ENCODE measurements at places on chromosomes 2 and 18.

DNA sequence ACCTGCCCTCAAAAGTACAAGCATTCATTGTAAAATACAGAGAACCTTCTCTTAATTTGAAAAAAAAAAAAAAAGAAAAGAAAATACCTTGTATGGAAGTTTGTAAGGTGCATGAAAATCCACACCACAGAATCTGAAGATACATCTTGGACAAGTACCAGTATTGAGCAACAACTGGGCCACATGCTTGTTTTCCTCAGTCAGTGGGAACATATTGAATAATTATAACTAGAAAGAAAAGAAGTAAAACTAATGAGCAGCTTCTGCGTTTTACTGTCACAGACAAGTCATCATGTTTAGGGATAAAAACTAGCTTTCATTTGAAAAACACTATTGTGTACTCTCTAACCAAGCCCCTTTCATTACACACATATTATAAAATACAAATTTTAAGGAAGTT is 5.8 kb upstream of the PEX13 start:
- H3K27me3 ChIP-seq = no peaks in the 10 kb centered on the region
- peaks cover 37% of the 10 kb centered on the region for H3K4me1 ChIP-seq

DNA sequence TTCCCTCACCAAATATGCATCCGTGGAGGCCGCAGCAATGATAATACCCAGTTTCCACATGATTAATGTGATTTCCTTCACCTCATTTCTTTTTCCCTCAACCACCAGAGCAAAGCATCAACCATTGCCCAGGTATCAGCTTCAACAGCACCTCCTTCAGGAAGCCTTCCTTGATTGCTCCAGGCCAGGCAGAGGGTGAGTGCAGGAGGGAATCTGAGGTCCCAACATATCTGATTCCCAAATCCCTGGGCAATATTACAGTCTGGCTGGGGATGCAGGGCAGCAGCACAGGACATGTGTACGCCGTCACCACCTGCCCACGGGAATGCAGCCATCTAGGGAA is 142.4 kb upstream of the MYCN start:
- no peak overlapping the region for H3K4me3 ChIP-seq
- no peak overlapping the region for H3K27ac ChIP-seq
- DNase-seq = no peak
- H3K36me3 ChIP-seq = no peaks in the 10 kb centered on the region

DNA sequence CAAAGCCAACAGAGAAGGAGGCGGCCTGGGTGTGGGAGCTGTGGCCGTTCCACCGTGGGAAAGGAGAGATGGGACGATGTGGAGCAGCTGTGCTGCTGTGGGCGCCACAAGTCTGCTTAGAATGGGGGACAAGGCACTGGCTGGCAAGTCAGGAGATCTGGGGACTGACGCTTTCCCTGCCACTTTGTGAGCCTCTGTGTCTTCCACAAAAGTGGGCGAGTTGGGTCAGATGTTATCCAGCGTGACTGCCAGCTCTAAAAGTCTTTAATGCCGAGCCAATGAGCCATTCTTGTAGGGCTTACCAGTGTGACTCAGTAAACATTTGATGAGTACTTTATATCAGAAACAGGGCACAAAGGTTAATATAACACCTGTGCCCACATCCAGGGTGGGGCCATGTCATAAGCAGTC is 113.6 kb upstream of the MGAT5 start:
- no peak overlapping the region for H3K27ac ChIP-seq
- peaks cover 79% of the 10 kb centered on the region for H3K4me1 ChIP-seq
- peaks cover 11% of the 10 kb centered on the region for H3K36me3 ChIP-seq
- no peak overlapping the region for H3K4me3 ChIP-seq

GRCh38 chr18:28108814-28109213 is 68.1 kb downstream of the CDH2 start:
- H3K4me1 ChIP-seq = no peaks in the 10 kb centered on the region
- no peaks in the 10 kb centered on the region for H3K36me3 ChIP-seq
- no peak overlapping the region for H3K4me3 ChIP-seq
- H3K27me3 ChIP-seq = no peaks in the 10 kb centered on the region
- H3K27ac ChIP-seq = no peak overlapping the region

DNA sequence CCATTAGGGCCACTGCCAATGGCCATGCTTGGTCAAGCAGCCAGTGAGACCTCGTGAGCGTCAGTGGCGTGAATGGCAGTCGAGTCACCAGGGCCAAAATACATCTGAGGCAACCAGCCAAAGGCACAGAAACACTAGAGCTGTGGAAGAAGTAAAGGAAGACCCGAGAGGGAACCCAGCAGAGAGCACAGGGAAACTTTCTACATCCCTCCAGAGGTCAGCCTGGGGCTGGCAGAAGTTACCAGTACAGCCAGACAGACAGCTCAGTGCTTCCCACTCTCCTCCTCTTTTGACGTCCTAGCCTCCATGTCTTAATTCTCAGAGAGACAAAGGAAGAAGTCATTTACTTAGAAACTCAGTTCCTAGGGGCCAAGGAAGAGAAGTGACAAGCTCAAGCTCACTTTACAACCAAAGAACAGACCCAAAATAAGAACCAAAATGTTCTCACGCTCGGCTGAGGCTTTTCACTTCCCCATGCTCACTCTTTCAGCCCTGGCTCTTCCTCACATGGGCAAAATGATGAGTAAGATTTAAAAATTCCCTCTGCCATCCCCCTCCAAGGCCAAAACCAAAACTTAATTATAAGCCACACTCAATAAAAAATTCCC is 8.7 kb downstream of the CYRIA start:
- peaks cover 2% of the 10 kb centered on the region for H3K27me3 ChIP-seq
- H3K27ac ChIP-seq = no peak overlapping the region
- peaks cover 43% of the 10 kb centered on the region for H3K4me1 ChIP-seq
- H3K4me3 ChIP-seq = peak overlapping the region; percentile 25

DNA sequence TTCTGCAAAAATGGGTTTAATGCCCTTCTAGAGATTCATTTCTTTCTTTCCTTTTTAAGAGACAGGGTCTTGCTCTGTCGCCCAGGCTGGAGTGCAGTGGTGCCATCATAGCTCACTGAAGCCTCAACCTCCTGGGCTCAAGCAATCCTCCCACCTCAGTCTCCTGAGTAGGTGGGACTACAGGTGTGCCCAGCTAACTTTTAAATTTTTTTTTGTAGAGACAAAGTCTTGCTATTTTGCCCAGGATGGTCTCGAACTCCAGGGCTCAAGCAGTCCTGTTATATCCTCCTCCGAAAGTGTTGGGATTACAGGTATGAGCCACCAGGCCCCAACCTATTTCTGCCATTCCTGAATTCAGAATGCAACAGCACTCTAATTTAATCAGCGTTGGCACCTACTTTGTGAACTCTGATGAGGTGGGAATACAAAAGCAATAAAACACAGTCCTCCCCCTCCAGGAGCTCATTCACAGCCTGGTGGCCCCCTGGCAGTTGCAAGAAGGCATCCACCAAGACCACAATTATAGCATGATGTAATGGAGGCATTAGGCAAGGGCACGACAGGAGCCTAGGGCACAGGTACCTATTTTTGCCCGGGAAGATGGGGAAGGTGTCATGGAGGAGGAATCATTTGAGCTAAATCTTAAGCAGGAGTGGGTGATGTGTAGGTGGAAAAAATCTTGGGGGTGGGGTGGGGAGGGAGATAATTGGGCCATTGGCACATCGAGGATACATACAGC is 5.1 kb downstream of the RHOB start:
- H3K27me3 ChIP-seq = peaks cover 24% of the 10 kb centered on the region
- peaks cover 27% of the 10 kb centered on the region for H3K4me1 ChIP-seq
- no peak overlapping the region for H3K4me3 ChIP-seq
- no peak overlapping the region for H3K27ac ChIP-seq
- no peak for DNase-seq

GRCh38 chr2:176234156-176234555 is 35.1 kb upstream of the MTX2 start:
- H3K27ac ChIP-seq = no peak overlapping the region
- H3K36me3 ChIP-seq = no peaks in the 10 kb centered on the region
- no peak for DNase-seq
- H3K4me1 ChIP-seq = no peaks in the 10 kb centered on the region
- peaks cover 32% of the 10 kb centered on the region for H3K27me3 ChIP-seq

DNA sequence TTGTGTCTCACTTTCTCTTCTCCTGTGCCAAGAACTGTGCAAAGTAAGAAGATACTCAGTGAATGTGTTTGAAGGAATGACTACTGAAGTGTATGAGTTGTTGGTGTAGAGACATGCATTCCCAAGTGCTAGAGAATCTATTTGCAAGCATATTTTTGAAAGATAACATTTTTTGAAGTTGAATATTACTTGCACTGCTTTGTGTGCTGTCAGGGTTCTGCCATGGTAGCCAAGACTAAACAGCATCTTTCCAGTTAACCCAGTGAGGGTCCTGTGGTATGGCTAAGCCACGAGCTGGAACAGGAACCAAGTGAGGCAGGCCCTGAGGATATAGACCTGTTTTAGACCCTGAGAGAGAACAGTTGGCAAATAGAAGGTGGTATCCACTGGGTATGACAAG is 35.2 kb upstream of the EFEMP1 start:
- no peaks in the 10 kb centered on the region for H3K36me3 ChIP-seq
- H3K27me3 ChIP-seq = peaks cover under 1% of the 10 kb centered on the region
- no peak for DNase-seq

GRCh38 chr18:65704046-65704445 is 46.8 kb upstream of the CDH7 start:
- no peak overlapping the region for H3K27ac ChIP-seq
- no peaks in the 10 kb centered on the region for H3K36me3 ChIP-seq
- no peak overlapping the region for H3K4me3 ChIP-seq
- no peak for DNase-seq

- H3K27ac ChIP-seq = no peak overlapping the region
- no peak overlapping the region for H3K4me3 ChIP-seq
- peaks cover 8% of the 10 kb centered on the region for H3K4me1 ChIP-seq
- H3K36me3 ChIP-seq = peaks cover 40% of the 10 kb centered on the region
- no peaks in the 10 kb centered on the region for H3K27me3 ChIP-seq
- no peak for DNase-seq
Measured at GRCh38 chr2:65019675-65020195, 30.5 kb downstream of the SLC1A4 start.

GRCh38 chr2:100380681-100381080 is 36.8 kb downstream of the CHST10 start:
- DNase-seq = no peak
- H3K36me3 ChIP-seq = no peaks in the 10 kb centered on the region
- peaks cover 5% of the 10 kb centered on the region for H3K4me1 ChIP-seq
- H3K27me3 ChIP-seq = no peaks in the 10 kb centered on the region

DNA sequence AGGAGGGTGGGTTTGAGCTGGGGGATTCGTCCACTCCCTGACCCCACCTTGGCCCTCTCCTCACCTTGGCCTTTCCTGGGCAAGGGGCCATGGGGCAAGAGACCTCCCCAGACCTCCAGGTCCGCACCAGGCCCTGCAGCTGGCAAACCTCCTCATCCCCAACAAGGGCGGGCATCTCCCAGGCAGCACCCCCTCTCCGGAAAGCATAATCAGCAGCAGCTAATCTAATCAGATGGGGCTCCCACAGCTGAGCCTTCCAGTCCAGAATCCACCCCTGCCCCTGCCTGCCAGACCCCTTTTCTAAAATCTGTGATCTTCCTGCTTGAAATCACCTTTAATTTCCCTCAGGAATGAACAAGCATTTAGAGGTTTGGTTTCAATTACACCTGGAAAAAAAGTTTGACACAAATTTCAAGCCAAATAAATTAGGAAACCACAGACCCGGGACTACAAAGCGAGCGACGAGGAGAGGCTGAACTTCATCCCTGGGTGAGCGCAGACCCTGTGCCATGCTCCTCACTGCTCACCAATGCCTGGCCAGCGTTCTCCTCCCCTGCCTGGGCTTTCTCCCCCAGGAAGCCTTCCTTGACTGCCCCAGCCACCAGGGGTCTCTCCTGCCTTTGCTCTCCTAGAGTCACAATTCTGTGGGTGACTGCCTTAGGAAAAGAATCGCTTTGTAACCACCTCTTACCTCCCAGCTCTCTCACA is 143.0 kb upstream of the MYCN start:
- H3K27ac ChIP-seq = no peak overlapping the region
- no peak overlapping the region for H3K4me3 ChIP-seq
- H3K36me3 ChIP-seq = no peaks in the 10 kb centered on the region
- peaks cover 2% of the 10 kb centered on the region for H3K27me3 ChIP-seq
- DNase-seq = no peak

DNA sequence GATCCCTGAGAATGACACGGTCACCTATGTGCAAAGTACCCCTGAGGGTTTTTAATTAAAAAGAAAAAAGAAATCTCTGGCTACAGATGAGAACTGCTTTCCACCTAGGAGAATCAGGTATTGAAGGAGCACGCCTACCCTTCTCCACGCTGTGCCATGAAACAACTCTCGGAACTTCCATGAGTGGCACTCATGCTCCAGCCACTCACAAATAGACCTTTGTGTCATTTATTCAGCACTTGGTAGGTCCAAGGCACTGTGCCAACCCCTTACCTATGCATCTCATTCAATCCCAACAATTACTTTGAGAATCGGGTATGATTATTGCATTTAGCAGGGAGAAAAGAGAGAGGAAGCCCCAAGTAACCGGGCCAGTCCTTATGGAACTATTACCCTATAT is 44.9 kb upstream of the TTC39C start:
- no peak overlapping the region for H3K27ac ChIP-seq
- H3K27me3 ChIP-seq = no peaks in the 10 kb centered on the region
- H3K4me1 ChIP-seq = peaks cover 75% of the 10 kb centered on the region
- no peak for DNase-seq
- H3K36me3 ChIP-seq = peaks cover 5% of the 10 kb centered on the region
- no peak overlapping the region for H3K4me3 ChIP-seq

DNA sequence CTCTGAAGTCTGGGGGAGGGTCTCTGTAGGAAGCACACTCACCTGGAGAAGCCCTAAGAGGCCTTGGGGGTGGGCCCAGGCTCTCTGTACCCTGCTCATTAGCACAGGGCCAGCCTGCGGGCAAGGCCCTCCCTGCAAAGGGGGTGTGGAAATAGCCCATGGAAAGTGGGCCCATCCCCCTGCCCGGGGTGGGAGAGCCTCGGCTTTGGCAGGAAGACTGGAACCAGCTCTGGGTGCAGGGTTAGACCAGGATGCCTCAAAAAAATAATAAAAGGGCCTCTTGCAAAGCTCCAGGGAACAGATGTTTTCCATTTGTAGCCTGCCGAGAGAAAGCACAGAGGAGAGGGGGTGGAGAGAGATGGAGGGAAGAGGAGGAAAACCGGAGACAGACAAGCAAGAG is 98.7 kb downstream of the STPG4 start:
- peaks cover 18% of the 10 kb centered on the region for H3K36me3 ChIP-seq
- no peak for DNase-seq
- no peaks in the 10 kb centered on the region for H3K27me3 ChIP-seq
- H3K4me3 ChIP-seq = no peak overlapping the region
- H3K27ac ChIP-seq = peak overlapping the region; percentile 22

All from activated naive CD8-positive, alpha-beta T cell treated with anti-CD3 and anti-CD28 coated beads, Interleukin-2, amount 50 U/mL, for 24 hours (primary cell).